ENCODE measurements at places on chromosomes 12 and 14. TPM values are rescaled to one million over a fixed set of nuclear protein-coding genes. Genes with fewer than 3 reads are reported as not detected.

GRCh38 chr12:48352157-48352760, 1.5 kb upstream of the ZNF641 start:
- no peaks in the 10 kb centered on the region for H3K36me3 ChIP-seq
- H3K27ac ChIP-seq, result peak overlapping the region; percentile 93
- no peak overlapping the region for H3K4me3 ChIP-seq

Gene DLGAP5
- 10.8 TPM for total RNA-seq

GRCh38 chr12:5210923-5211290, 167.2 kb downstream of the KCNA5 start:
- DNase-seq, result no peak
- no peaks in the 10 kb centered on the region for H3K27me3 ChIP-seq
- H3K4me3 ChIP-seq, result no peak overlapping the region
- H3K36me3 ChIP-seq, result no peaks in the 10 kb centered on the region

DNA sequence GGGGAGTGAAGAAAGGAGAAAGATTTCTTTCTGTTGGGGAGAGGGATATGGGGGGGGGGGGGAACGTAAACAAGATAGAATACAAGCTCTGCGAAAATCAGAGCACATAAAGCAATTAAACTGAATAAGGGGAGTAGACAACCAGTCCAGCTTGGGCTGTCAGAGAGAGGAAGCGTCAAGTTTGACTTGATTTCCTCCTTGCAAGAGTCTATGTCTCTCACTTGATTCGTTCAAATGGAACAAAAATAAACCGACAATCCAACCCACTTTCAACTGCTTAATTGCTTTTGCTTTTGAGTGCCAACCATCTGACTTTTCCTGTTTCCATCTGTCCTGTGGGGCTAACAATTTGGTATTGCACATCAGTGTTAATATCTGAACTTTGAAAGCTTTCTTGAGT, 942 bp downstream of the SYT1 start:
- H3K4me3 ChIP-seq, result peak overlapping the region; percentile 63

GRCh38 chr14:22713631-22713950, 52.9 kb upstream of the OXA1L start:
- H3K4me1 ChIP-seq, result no peaks in the 10 kb centered on the region
- H3K27me3 ChIP-seq, result no peaks in the 10 kb centered on the region
- no peak for DNase-seq
- no peak overlapping the region for H3K4me3 ChIP-seq
- H3K36me3 ChIP-seq, result no peaks in the 10 kb centered on the region

- H3K36me3 ChIP-seq, result no peaks in the 10 kb centered on the region
- no peak overlapping the region for H3K4me3 ChIP-seq
- no peaks in the 10 kb centered on the region for H3K4me1 ChIP-seq
- no peaks in the 10 kb centered on the region for H3K27me3 ChIP-seq
- peak; percentile 10 for DNase-seq
These were observed 47.7 kb downstream of the ATP6V1D start for GRCh38 chr14:67311868-67312267.

- H3K4me1 ChIP-seq, result no peaks in the 10 kb centered on the region
- no peak overlapping the region for H3K27ac ChIP-seq
- DNase-seq, result no peak
- H3K36me3 ChIP-seq, result no peaks in the 10 kb centered on the region
These were observed 454.0 kb downstream of the FOXG1 start for GRCh38 chr14:29220566-29220965.

DNA sequence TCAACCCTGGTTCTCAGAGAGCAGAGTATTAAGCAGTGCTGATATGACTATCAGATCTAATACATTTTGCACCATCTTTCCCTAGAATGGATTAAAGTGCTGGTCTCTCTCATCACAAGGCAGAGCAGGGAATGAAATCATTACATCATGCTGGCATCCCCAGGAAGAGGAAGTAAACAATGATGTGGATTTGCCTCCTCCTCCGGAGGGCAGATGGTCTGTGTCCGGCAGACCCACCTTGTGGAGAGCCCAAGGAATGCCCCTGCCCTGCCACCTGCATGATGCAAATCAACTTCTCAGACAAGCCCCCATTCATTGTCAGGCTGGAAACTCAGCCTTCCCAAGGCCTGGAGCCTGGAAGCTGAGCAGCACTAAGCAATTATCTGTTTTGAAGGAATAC, 1149.1 kb downstream of the VRK1 start:
- H3K4me3 ChIP-seq, result no peak overlapping the region
- H3K27ac ChIP-seq, result no peak overlapping the region
- peaks cover 3% of the 10 kb centered on the region for H3K27me3 ChIP-seq
- no peak for DNase-seq
- H3K36me3 ChIP-seq, result no peaks in the 10 kb centered on the region

DNA sequence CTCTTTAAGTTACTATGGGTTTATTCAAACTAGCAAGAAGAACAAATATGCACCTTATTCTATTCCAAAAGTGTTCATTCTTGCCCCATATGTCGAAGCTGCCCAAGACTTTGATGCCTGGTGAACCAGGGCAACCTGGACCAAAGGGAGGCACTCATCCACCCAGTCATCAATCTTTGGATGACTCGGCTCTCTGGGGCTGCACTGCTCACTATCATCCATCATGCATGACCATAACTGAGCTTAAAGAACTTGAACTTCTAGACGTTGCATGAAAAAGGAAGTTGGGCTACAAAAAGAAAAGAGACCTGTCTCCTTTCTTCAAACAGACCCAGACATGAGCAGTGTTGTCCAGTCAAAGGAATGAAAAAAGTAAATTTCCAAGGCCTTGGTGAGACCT, 1.2 kb downstream of the KRT4 start:
- H3K36me3 ChIP-seq, result no peaks in the 10 kb centered on the region
- no peak for DNase-seq
- H3K27ac ChIP-seq, result no peak overlapping the region
- peaks cover 19% of the 10 kb centered on the region for H3K27me3 ChIP-seq
- H3K4me1 ChIP-seq, result peaks cover 13% of the 10 kb centered on the region
- H3K4me3 ChIP-seq, result no peak overlapping the region

DNA sequence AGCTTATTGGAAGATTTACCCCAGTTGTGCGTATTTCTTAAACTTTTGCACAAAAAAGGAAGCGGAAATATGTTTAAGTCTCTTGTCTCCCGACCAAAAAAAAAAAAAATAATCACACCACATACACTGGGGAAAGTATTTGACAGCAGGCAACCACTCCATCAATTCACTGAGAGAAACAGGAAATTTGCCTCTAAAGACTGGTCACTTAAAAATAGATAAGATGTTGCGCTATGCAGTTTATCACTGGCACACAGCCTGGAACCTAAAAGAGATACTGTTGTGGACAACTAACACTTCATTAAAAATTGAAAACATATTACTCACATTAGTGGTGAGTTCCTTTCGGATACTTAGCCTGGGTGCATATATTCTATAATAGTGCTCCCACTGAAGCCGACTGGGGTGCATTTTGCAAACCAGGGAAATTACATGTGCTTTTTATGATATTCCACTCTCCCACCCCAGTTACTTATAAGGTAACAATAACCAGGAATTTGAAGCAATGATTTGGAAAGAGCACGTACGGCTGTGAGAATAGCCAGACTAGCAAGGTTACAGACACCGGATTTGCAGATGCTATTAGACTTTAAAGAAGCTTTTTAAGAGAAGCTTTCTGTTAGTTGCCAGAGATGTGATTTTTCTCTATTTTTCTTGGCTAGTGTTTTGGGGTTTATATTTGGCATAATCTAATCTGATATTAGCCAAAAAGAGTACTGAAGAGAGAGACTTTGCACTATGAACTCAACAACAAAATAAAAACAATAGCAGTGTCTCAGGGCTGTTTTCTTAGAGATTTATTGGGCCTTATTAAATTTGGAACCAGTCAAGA, 311.5 kb downstream of the NOVA1 start:
- no peak overlapping the region for H3K4me3 ChIP-seq
- H3K36me3 ChIP-seq, result no peaks in the 10 kb centered on the region
- H3K4me1 ChIP-seq, result peaks cover 4% of the 10 kb centered on the region
- H3K27ac ChIP-seq, result no peak overlapping the region
- no peak for DNase-seq
- H3K27me3 ChIP-seq, result no peaks in the 10 kb centered on the region

Gene SDR9C7
- not detected for total RNA-seq

DNA sequence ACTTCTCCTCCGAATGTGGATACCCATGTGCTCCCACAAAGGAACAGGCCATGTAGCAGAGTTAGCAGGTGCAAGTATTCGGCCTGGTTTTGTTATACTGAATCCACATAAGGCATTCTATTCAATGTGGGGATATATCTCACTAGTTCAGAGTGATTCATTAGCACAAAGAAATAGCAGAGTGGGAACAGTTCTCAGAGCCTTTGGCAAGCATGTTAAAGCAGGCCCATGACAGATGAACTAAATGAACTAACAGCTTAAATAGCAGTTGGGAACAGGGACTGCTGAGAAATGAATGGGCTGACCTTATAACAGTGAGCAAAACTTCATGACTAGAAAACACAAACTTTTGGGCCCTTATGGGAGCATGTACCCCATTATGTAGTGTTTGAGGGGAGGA, 352.0 kb downstream of the FLRT2 start:
- H3K27me3 ChIP-seq, result no peaks in the 10 kb centered on the region
- H3K36me3 ChIP-seq, result no peaks in the 10 kb centered on the region
- no peak overlapping the region for H3K27ac ChIP-seq
- no peaks in the 10 kb centered on the region for H3K4me1 ChIP-seq

Gene KRT73
- total RNA-seq, result not detected

GRCh38 chr14:102472791-102473150, 36.8 kb downstream of the ANKRD9 start:
- DNase-seq, result no peak
- no peak overlapping the region for H3K27ac ChIP-seq
- H3K4me3 ChIP-seq, result no peak overlapping the region
- H3K36me3 ChIP-seq, result no peaks in the 10 kb centered on the region

Gene KRT6C
- total RNA-seq, result 0.32 TPM

Gene MYF6
- total RNA-seq, result not detected

Gene AICDA
- 0.12 TPM for total RNA-seq

GRCh38 chr14:95193081-95193480, 35.8 kb upstream of the DICER1 start:
- H3K4me1 ChIP-seq, result peaks cover 10% of the 10 kb centered on the region
- H3K27me3 ChIP-seq, result no peaks in the 10 kb centered on the region

- no peaks in the 10 kb centered on the region for H3K27me3 ChIP-seq
- no peaks in the 10 kb centered on the region for H3K4me1 ChIP-seq
- H3K4me3 ChIP-seq, result no peak overlapping the region
- H3K27ac ChIP-seq, result no peak overlapping the region
- no peaks in the 10 kb centered on the region for H3K36me3 ChIP-seq
These were observed 859.3 kb upstream of the ATXN7L3B start for GRCh38 chr12:73678335-73678734.

DNA sequence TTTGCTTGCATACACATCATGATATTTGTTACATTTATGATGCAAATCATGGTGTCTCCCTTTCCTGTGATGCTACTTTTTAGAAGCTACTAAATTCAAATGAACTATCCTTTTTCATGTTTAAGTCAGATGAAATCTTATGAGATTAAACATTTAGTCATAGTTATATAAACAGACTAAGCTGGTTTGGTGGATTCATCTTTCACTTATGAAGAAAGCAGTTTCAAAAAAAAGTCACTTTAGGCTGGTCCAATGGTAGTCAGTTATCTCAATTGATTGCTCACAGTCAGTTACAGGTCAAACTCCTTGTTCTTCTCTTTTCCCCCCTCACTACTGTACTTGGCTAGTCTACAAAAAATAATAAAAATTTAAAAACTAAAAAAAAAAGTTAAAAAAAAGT, 19.7 kb downstream of the SYCP3 start:
- no peak for DNase-seq
- no peaks in the 10 kb centered on the region for H3K4me1 ChIP-seq
- H3K4me3 ChIP-seq, result no peak overlapping the region
- no peaks in the 10 kb centered on the region for H3K27me3 ChIP-seq
- no peak overlapping the region for H3K27ac ChIP-seq
- H3K36me3 ChIP-seq, result no peaks in the 10 kb centered on the region

Gene OSBPL8
- 82.5 TPM for total RNA-seq

DNA sequence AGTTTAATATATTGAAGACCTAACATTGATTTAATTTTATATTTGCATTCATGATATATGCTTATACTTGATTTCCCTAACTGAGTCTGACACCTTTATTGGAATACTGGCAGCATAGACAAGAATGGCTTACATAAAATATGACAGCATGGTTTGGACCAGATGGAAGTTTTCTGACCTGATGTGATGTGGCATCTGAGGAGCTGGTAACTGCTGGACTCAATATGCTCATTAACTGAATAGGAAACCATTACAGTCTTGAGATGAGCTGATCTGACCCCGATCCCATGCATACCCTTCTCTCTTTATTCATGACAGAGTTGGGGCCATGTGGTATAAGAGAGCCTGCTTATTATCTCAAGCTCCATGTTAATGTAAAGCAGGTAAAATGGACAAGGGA, 604.8 kb upstream of the SEL1L start:
- no peaks in the 10 kb centered on the region for H3K36me3 ChIP-seq
- DNase-seq, result no peak
- no peak overlapping the region for H3K4me3 ChIP-seq
- no peak overlapping the region for H3K27ac ChIP-seq

- DNase-seq, result peak; percentile 44
- no peak overlapping the region for H3K4me3 ChIP-seq
- H3K27ac ChIP-seq, result peak overlapping the region; percentile 61
- peaks cover 14% of the 10 kb centered on the region for H3K4me1 ChIP-seq
- H3K27me3 ChIP-seq, result no peaks in the 10 kb centered on the region
These were observed 135.1 kb downstream of the SLC38A1 start for GRCh38 chr12:46133751-46134150.

- H3K27ac ChIP-seq, result no peak overlapping the region
- no peak overlapping the region for H3K4me3 ChIP-seq
- no peaks in the 10 kb centered on the region for H3K4me1 ChIP-seq
- peaks cover 4% of the 10 kb centered on the region for H3K36me3 ChIP-seq
- no peak for DNase-seq
These were observed 34.6 kb downstream of the ACAD10 start for GRCh38 chr12:111720457-111720856.

Gene FOXG1
- not detected for total RNA-seq

- H3K27me3 ChIP-seq, result no peaks in the 10 kb centered on the region
- no peak for DNase-seq
- H3K4me3 ChIP-seq, result no peak overlapping the region
- H3K4me1 ChIP-seq, result peaks cover 8% of the 10 kb centered on the region
These were observed 162.5 kb downstream of the PPM1H start for GRCh38 chr12:62772416-62772955.

DNA sequence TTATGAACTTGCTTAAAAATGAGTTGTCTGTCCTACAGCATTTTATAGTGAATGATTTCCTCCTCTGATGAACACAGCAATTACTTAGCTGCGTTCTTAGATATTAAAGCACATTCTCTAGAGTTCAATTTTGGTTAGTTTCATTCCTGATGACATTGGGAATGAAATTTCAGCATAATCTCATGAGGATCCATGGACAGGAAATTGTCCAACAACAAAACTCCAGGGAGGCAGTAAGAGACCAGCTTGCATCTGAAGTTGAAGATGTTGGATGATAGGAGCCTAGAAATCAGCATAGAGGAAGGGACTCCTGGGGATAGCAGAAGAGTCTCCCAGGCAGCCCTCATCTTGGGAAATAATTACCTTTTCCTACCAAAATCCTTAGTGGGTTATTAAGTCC, 128.7 kb upstream of the RAP1B start:
- peak overlapping the region; percentile 2 for H3K27ac ChIP-seq
- H3K36me3 ChIP-seq, result no peaks in the 10 kb centered on the region
- H3K4me1 ChIP-seq, result no peaks in the 10 kb centered on the region
- DNase-seq, result no peak
- H3K27me3 ChIP-seq, result no peaks in the 10 kb centered on the region

- H3K27me3 ChIP-seq, result no peaks in the 10 kb centered on the region
- DNase-seq, result no peak
- H3K4me3 ChIP-seq, result no peak overlapping the region
- no peak overlapping the region for H3K27ac ChIP-seq
- H3K36me3 ChIP-seq, result no peaks in the 10 kb centered on the region
- no peaks in the 10 kb centered on the region for H3K4me1 ChIP-seq
These were observed 491.8 kb downstream of the PCNX1 start for GRCh38 chr14:71399057-71399487.

- H3K4me3 ChIP-seq, result no peak overlapping the region
- H3K27me3 ChIP-seq, result no peaks in the 10 kb centered on the region
- no peak for DNase-seq
- H3K27ac ChIP-seq, result no peak overlapping the region
- H3K36me3 ChIP-seq, result no peaks in the 10 kb centered on the region
These were observed 20.3 kb downstream of the HVCN1 start for GRCh38 chr12:110668480-110669192.

Data from hepatocyte (in vitro differentiated cells).